ENCODE measurements at places on chromosomes 1 and 21. TPM values are rescaled to one million over a fixed set of nuclear protein-coding genes. Genes with fewer than 3 reads are reported as not detected.

DNA sequence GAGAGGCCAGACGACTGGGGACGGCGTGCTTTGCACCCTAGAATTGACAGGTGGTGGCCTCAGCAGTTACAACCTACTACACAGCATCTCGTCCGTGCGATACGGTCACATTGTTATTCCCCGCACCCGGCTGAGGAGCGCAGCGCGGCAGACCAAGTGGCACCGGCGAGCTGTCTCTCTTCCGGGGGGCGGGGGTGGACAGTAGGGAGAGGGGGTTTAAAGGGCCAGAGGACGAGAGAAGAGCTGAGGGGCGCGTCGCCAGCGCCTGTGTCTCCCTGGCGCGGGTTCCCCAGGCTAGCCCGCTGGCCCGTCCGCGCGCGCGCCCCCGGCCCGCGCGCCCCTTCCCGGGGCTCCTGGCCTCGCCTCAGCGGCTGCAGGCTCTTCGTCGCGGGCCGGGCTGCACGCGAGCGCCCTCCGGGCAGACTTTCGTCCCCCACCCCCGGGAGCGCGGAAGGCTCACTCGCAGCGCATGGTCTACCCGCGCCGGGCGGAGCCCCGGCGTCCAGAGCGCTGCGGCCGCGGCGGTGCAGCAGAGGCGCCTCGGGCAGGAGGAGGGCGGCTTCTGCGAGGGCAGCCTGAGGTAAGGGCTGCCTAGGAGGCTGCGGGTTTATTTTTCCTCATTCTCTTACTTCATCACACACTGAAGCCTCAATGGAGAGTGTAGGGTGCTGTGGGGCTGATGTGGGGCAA is at the start of gene PDE4B:
Gene PDE4B, plus strand, starts transcription at position 227 of the 690 bp plus-strand sequence.
- no peak within 1 kb of the TSS for H3K27ac ChIP-seq
- no peaks in the 10 kb centered on the region for H3K27me3 ChIP-seq
- peak within 1 kb of the TSS; percentile 35 for H3K4me3 ChIP-seq
- no peak for DNase-seq

DNA sequence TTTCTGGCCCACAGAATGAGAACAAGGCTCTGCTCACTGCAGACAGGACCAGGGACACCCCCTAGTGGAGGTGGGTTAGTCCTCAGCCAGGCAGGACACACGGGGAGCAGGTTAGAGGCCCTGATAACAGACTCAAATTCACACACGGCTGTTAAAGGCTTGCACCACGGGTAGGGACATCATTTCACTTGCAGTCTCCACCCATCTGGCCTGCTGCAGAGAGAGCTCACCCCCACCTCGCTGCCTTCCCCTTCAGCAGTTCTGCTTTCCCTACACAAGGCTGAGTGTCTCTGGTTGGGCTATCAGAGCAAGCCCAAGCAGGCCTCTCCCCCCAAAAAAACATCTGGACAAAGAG is 20.6 kb downstream of the MEF2D start:
- DNase-seq = no peak
- H3K27me3 ChIP-seq = no peaks in the 10 kb centered on the region

DNA sequence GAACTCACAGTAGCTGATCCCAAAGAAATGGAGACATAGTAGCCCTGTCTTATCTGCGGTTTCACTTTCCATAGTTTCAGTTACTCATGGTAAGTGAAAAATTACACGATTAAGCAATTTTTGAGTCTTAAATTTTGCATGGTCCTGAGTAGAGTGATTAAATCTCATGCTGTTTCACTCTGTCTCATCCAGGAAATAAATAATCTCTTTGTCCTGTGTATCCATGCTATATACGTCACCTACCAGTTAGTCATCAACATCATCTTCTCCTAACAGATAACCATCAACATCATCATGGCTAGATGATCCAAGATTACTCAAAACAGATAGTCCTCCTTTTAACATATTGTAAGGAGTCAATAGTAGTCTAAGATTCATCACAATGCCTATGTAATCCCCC is 1589.3 kb downstream of the BRINP3 start:
- no peak for DNase-seq
- no peak overlapping the region for H3K4me3 ChIP-seq
- H3K27ac ChIP-seq = no peak overlapping the region
- no peaks in the 10 kb centered on the region for H3K27me3 ChIP-seq

- no peak overlapping the region for H3K27ac ChIP-seq
- no peak overlapping the region for H3K4me3 ChIP-seq
- H3K4me1 ChIP-seq = no peaks in the 10 kb centered on the region
- H3K36me3 ChIP-seq = no peaks in the 10 kb centered on the region
- peaks cover 13% of the 10 kb centered on the region for H3K27me3 ChIP-seq
Measured at GRCh38 chr1:115135681-115136080, 46.4 kb upstream of the TSPAN2 start.

- H3K4me1 ChIP-seq = peaks cover 30% of the 10 kb centered on the region
- no peak overlapping the region for H3K4me3 ChIP-seq
- no peak overlapping the region for H3K27ac ChIP-seq
- H3K36me3 ChIP-seq = no peaks in the 10 kb centered on the region
Measured at GRCh38 chr1:206722751-206723461, 38.2 kb downstream of the MAPKAPK2 start.

DNA sequence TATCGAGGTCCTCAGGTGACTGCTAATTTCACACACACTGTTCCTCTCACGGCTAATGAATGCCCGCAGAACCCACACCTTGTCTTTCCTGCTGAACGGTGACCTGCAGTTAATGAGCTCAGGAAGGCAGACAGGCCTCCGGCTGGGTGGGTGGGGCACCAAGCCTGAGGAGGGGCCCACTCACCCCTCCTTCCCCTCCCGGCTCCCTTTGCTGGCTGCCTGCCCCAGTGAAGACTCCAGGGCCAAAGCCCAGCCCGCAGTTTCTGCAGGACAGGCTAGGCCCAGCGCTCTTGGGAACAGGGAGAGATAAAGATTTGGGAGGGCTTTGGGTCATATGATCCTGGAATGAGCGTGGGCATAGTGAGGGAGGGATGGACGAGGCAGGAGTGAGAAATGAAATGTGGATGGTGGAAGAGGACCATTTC is 26.4 kb downstream of the FOXO6 start:
- no peak for DNase-seq

- H3K4me3 ChIP-seq = no peak overlapping the region
- no peaks in the 10 kb centered on the region for H3K4me1 ChIP-seq
- no peaks in the 10 kb centered on the region for H3K27me3 ChIP-seq
- no peak for DNase-seq
- no peaks in the 10 kb centered on the region for H3K36me3 ChIP-seq
Measured at GRCh38 chr1:157007306-157007705, 38.2 kb downstream of the ARHGEF11 start.

The NFASC gene
- total RNA-seq = 6.3 TPM

The TRIM45 gene
- total RNA-seq = 1.1 TPM

The NPL gene
- total RNA-seq = 7.8 TPM

The CD1D gene
- not detected for total RNA-seq

The FBXO42 gene
- total RNA-seq = 16.3 TPM

The CAMK2N1 gene
- total RNA-seq = 9.0 TPM
